Fibroblast of the aortic adventitia (primary cell): ENCODE measurements at places on chromosomes 2 and 18. TPM values are rescaled to one million over a fixed set of nuclear protein-coding genes. Genes with fewer than 3 reads are reported as not detected.

DNA sequence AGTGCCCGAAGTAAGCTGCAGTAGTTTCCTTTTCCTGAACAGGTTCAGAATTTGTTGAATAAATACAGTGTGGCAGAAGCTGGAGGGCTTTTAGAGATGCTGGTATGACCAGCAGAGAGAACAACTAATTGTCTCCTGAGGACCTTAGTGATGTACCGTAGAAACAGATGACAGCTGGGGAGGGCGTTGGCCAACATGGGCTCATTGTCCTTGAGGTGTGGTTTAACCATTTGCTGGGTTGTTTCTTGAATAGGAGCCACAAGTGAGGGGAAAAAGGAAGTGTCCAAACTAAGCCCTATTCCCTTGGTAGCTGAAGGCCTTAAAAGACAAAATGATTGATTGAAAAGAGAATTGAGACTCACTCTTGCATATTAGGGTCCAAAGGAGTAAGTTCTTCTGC lies 11.7 kb upstream of the FAM228A start:
- no peak for DNase-seq

Gene CIAO1
- total RNA-seq = 71.8 and 183 TPM in 2 replicates

Gene UGT1A5
- total RNA-seq = not detected in 2 replicates

DNA sequence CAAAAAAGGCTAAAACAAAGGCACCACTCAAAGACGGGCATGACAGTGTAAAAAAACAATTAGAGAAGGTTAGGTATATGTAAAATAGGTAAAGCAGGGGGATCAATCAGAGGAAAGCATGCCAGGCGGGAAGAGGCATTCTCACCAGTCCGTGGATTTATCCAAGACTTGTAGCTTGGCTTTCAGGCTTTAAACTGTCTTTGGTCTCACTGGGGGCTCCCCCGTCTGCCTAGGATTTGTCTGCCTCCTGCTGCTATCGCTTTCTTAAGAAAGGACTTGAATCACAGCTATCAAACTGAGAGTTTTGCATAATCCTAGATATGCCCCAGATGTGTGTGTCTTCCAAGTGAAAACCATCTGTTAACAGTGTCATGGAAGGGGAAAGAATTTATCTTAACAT lies 11.1 kb upstream of the GORASP2 start:
- no peak for DNase-seq

GRCh38 chr2:120887741-120888231 lies 152.1 kb downstream of the GLI2 start:
- no peak for DNase-seq

Gene TMEM178A
- 0.36 TPM in 1 of 2 replicates, not detected in the other for total RNA-seq

Gene SPATA3
- not detected in 2 replicates for total RNA-seq

DNA sequence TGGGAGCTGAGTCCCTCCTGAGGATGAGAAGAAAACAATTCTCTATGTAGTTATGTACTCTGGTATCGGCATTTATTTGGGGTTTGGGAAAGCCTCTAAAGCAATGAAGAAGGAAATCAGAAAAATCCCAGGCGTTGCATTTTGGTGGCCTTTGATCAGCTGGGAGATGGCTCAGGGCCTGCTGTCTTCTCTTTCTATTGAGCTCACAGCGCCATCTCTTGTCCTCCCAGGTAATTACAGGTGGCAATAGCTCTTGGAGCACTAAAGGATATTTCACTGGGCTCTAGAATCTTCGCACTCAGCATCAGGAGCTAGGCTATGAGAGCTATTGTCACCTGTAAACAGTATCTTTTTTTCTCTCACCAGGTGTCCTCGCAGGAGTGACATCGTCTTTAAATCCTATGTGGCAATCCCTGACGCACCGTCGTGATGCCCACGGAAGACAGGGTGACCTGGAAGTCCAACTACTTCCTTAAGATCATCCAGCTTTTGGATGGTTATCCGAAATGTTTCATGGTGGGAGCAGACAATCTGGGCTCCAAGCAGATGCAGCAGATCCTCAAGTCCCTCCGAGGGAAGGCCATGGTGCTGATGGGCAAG lies 76.1 kb upstream of the PMAIP1 start:
- peak; percentile 91 for DNase-seq

DNA sequence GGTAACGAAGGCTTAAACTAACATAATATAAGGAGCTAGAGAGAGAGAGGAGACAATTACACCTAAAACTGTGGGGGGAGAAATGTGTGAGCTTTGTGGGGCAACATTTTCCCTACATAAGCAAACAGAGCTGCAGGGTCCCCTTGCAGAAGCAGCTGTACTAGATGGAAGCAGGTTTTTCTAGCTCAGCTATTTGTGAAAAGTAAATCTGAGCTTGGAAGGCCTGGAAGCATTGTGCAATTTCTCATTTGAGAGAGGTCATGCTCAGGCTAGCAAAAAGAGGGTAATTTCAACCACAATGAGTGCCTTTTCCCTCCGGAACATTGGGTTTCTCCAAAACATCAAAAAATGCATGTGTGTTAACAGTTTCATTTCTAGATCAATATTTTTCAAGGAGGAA lies 130.0 kb downstream of the ARL4C start:
- DNase-seq = peak; percentile 55

- DNase-seq = peak; percentile 31
Observed at GRCh38 chr2:180524499-180524898, 455.9 kb upstream of the UBE2E3 start.

DNA sequence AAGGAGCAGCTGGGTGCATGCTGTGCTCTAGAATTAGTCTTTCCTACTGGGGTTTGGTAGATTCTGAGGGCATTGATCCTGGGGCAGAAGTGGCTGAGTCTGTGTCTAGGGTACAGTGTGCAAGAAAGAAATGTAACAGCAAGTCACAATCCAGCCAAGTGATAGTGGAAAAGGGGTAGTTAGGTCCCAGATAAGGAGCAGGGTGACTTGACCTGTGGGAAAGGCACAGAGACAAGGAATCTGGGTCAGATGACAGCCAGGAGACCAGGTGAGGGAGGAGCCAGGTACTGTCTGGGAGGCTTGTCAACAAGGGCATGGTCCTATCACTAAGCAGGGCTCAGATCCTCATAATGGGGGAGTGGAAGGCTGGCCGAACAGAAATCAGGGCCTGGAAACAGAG lies 8.1 kb downstream of the IL37 start:
- DNase-seq = no peak

DNA sequence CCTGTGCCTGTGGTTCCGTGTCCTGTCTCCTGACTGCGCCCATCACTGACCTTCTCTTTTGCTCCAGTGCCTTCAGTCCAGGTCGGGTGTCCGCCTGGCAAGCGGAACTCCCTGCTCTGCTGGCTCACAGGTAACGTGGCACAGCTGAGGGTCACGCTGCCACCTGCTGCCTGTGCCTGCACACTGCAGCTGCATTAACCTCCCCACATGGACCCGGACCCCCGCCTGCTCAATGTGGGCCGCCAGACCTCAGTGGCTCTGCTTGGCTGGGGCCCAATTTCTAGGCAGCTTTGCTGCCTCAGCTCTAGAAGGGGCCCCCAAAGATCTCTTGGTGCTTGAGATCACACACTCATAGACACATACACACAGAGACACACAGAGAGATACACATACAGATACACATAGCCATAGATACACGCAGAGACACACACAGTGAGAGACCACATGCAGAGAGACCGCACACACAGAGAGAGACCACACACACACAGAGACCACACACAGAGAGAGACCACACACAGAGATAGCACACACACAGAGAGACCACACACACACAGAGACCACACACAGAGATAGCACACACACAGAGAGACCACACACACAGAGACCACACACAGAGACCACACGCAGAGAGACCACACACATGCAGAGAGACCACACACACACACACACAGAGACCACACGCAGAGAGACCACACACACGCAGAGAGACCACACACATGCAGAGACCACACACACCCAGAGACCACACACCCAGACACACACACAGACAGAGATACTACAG lies 14.9 kb upstream of the CNNM3 start:
- DNase-seq = peak; percentile 51

DNA sequence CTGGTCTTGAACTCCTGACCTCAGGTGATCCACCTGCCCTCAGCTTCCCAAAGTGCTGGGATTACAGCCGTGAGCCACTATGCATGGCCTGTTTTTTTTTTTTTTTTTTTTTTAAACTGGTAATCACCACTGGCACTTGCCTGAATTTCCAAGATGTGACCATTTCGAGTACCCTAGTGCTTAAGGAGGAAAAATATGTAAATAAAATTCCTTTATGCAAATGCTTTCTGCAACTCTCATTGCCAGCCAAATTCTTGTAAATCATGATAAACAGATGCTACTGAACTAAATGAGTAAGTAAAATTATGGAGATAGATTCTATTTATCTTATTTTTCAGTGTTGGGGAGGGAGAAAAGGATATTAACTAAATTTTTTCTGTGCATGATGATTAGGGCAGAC lies 18.6 kb downstream of the CDCA7 start:
- no peak for DNase-seq

- peak; percentile 12 for DNase-seq
Observed at GRCh38 chr2:137888845-137889244, 75.4 kb upstream of the HNMT start.

DNA sequence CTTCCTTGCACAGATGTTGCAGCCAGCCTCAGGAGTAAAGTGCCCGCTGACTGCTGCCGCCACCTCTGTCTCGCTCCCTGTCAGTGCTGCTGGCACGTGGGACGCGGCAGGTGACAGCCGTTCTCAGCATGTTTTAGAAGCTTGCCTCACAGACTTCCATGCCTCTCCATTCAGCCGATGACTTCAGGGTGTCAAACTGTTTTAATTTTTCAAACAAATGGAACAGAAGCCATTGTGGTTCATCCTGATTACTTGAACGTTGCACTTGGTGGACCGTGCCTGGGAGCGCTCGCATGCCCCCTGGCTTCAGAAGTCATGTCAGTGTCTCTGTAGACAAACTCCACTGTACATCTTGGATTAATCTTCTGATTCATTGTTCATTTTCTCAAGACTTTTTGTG lies 62.7 kb upstream of the EML6 start:
- DNase-seq = no peak

Gene RAB6C
- not detected in 2 replicates for total RNA-seq

DNA sequence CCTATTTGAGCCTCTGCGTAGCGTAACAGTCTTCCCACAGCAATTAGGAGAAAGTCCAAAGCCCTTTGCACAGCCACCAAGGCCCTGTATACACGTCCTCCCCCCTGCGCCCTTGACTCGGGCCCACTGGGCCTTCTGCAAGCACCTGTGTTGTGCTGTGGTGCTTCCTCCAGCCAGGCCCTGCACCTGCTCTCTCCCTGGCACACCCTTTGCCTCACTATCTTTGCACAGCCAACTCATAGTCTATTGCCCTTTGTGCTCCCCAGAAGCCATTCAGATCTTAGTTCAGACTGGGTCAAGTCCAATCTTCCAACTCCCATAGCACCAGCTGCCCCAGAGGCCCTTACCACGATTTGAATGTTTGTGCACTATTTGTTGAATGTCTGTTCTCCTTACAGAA lies 271.6 kb upstream of the MGAT5 start:
- no peak for DNase-seq

GRCh38 chr2:110674620-110675555 lies 3.0 kb downstream of the BUB1 start:
- peak; percentile 58 for DNase-seq

GRCh38 chr18:10124557-10124956 lies 210.7 kb downstream of the VAPA start:
- no peak for DNase-seq

GRCh38 chr2:37631698-37632097 lies 39.7 kb downstream of the CDC42EP3 start:
- DNase-seq = no peak

Gene CXCR4
- total RNA-seq = 0.27 and 1.2 TPM in 2 replicates
